Stimulated activated naive CD4-positive, alpha-beta T cell treated with Interleukin-2 at 50 U/mL for 16 hours (primary cell): ENCODE measurements at places on chromosomes 1 and 21.
A peak's percentile ranks its signal among the peaks of the same experiment; 100 is the strongest.

DNA sequence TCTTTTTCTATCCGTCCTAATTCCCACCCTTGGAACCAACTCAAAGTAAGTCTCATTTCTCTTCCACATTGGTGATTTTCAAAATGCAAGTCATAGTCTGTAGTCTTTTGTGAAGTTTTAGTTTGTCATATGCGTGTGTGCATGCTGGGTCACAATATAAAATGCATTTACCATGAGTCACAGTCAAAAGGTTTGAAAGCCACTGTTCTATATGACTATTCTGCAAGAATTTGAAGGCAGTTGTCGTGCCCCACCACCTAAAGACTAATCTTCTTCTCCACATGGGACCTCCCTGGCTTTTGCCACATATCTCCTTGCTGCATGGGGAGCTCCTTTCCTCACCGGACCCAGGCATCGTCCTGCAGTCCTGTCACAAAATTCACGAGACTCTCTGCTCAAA is 1.6 kb downstream of the STPG1 start:
- no peak for DNase-seq

- no peak for DNase-seq
Observed at GRCh38 chr1:200243042-200243437, 166.8 kb downstream of the ZNF281 start.

DNA sequence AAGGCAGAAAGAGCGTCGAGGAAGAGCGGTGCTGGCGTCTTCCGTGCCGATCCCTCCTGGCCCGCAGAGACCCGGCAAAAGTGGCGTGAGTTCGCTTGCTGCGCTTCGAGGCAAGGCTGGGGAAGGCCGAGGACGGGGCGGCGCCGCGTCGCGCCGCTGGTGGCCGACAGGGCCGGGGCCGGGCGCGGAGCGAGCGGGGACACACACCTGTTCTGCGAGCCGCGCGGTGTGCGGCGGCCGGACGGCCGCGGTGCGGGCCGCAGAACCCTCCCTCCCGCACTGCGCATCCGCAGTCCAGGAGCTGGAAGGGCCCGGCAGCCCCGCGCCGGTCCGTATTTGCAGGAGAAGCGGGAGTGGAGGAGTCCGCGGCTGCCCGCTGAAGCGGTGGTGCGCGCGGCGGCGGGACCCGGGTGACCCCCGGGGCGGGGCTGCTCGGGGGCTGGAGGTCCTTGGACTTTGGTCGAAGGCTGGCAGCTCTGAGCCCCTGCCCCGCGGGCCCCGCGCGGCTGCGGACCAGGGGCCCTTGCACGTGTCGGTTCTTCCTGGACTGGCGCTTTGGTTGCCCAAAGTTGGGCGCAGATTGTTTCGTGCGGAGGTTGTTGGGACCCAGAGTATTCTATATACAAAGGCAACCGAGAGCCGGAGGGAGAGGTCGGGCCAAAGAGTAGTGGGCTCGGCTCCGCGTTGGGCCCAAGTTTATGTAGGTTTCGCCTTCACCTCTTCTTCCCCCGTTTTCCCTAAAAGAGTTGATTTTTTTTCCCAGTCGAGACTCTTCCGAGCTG is 2.6 kb downstream of the RNF220 start:
- DNase-seq = no peak

GRCh38 chr1:223525957-223526356 is 132.7 kb downstream of the CCDC185 start:
- DNase-seq = no peak

GRCh38 chr21:38531039-38531541 is 32.8 kb upstream of the ERG start:
- DNase-seq = no peak

- peak; percentile 2 for DNase-seq
Observed at GRCh38 chr1:85580872-85581801, 576 bp downstream of the CCN1 start.

DNA sequence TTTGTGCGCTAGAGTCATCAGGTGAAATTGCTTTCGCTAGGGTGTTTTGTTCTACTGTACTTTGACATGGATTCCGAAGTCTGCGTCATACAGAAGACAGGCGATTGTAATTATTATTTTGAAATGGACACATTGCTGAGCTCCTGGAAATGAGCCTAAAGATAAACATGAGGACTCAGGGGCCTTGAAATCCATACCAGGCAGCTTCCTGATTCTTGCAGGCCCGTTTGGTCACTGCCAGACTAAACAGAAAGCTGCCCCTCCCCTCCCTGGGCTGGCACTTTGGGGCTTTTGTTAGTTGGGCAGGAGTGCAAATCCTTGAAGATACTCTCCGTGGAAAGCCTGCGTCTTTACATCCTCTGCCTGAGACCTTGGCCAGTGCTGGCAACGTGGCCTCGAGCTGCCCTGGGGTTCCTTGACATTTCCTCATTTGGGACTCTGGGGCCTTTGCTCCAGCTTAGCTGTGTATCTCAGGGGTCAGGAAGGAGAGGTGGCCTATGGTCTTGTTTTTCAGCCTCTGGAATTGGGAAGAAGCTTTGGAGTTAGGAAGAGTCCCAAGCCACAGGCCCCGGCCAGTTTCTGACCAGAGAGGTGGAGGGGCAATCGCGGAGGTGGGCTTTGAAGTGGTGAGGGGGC is 26.9 kb upstream of the KCNE2 start:
- DNase-seq = no peak

DNA sequence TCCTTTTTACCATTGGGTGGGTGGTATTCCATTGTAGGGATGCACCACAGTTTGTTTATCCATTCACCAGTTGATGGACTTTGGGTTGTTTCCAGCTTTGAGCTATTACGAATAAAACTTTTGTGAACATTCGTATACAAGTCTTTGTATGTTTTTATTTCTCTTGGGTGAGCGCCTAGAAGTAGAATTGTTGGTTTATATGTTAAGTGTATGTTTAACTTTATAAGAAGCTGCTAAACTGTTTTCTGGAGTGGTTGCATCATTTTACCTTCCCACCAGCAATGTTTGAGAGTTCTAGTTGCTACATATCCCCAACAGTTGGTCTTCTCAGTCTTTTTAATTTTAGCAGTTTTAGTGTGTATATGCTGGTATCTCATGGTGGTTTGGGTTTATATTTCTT is 132.5 kb downstream of the PEX14 start:
- DNase-seq = no peak

DNA sequence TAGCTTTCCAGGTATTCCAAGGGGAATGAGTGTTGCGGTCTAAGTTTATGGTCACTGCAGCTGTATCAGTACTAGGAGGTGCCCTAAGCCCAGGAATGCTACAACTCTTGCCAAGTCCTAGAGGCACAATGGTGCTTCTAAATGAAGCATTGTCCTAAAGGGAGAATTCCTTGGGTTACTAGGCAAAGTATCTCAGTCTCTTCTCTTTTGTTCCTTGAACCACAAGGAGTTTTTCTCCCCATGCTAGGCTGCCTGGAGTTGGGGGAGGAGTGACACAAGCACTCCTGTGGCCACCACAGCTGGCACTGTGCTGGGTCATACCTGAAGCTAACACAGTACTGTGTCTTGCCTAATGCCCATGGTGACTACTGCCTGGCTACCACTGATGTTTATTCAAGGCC is 50.7 kb downstream of the KMO start:
- no peak for DNase-seq

DNA sequence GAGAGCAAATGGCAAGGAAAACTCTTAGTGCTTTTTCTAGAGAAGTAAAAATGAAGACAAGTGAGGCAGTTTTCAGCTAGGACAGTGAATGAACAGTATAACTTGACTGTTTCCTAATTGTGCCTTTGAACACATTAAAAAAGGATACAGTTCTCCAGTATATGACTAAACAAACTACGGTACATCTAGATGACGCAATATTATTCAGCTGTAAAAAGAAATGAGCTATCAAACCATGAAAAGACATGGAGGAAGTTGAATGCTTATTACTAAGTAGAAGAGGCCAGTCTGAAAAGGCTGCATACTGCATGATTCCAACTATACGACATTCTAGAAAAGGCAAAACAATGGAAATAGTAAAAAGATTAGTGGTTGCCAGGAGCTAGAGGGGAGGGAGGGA is 206.3 kb downstream of the SIPA1L2 start:
- DNase-seq = no peak

DNA sequence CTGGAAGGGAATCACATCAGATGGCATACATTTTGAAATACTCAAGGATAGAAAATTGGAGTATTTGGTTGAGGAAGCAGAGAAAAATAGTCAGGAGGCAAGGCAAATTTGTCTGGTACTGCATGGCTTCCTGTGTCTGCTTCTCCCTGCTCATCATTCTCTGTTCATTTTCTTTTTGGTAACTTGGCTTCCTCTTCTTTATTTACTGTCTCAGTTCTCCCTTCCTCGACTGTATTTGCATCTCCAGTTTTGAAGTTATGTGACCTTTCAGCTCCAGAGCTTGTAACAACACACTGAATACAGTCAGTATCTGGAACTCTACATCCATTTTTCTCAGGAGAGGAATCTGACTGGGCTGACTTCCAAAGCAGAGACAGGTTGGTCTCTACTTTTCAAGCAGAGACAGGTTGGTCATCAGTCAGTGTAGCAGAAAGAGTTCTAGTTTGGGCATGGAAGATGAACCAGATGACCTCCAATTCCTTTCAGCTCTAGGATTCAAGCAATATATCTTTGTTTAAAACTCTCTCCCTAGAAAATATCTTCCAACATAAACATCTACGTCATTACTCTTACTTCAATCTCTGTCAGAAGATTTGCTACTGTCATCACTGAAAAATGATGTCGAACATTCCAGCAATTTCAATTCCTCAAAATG is 571.2 kb downstream of the ADGRL2 start:
- no peak for DNase-seq

DNA sequence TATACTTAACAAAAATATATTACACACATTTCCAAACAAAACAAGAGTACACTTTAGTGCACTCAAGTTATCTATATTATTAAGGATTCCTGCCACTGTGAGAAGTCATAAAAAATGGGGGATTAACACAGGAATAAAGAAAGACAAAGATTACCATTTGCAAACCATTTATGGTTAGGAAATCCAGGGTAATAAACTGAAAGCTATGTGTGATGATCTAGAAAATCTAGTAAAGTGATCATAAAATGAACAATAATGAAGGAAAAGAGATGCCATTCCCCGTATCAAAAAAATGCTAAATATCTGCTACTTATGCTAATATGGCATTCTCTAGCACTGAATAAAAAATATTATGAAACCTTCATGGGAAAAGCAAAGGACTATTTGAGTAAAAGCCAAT is 101.4 kb downstream of the AK5 start:
- DNase-seq = no peak

DNA sequence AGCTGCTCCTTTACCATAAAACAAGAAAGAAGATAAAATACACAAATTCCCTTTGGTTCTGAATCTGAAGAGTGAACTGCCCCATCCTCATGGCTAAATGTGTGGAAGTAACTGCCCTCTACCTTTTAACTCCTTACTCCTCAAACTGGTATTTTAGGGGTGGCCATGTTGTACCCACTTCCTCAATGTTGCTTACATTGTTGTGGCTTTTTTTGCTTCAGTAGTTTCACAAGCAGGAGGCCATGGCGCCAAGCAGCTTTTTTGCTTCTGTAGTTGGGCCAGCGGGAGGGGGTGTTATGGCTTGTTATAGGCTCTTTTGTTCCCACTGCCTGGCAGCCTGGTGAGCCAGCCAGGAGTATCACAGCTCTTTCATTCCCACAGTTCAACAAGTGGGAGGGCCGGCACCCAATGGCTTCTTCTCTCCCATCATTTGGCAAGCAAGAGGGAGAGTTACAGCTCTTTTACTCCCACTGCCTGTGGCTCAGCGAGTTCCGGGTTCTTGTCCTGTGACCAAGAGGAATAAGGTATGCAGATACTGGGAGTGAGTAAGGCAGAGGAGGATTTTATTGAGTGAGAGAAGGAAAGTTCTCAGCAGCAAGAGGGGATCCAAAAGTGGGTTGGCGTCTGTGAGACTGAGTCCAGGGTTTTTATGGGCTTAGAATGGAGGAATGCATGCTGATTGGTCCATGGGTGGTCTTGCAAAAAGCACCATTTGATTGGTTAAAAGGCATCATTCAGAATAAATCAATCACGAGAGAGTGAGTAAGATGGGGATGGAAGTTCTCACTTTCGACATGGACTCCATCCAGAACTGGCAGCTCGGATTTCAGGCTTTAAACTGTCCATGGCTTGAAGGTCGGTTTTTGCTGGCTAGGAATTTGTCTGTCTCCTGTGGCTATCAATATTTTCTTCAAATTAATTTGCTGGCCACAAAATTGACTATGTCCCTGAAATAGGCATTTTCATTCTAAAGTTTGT is 429.6 kb downstream of the HLX start:
- DNase-seq = no peak
